ENCODE measurements at places on chromosomes 12 and 14.

DNA sequence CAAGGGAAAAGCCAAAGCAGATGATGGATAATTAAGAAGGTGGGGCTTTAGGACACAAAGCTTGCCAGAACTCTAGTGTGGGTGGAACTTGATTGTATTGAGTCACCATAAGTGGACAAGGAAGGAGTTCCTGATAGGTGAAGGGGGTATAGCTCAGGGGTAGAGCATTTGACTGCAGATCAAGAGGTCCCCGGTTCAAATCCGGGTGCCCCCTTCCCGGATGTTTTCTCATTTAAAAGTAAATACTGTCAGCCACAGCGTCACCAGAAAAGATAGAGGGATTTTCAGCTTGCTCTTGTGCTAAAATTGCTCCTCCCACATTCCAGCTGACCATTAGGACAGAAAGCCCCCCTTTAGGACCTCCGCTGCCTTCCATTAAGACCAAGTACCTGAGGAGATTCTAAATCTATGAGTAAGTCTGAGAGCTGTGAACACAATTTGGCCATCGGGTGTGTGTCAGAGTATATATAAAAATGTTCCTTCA is 36.6 kb downstream of the DCAF4 start:
- no peak for DNase-seq

DNA sequence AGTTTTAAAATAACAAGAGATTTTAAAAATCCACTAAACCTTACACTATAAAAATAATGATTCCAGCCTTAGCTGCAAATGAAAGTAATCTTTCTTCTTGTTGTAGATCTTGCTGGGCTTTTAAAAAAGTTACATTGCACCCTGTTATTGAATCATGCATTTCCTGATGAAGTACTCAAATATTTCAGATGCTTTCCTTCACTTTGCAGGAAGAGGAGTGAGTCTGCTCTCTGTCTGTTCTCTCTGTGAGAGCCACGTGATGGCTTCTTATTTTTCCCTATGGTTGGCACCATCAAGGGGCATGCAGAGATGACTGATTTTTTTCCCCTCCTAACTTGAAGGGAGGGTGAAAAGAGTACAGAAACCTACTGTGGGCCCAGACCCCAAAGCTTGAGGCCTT is 262.7 kb downstream of the ATP23 start:
- DNase-seq, result no peak

DNA sequence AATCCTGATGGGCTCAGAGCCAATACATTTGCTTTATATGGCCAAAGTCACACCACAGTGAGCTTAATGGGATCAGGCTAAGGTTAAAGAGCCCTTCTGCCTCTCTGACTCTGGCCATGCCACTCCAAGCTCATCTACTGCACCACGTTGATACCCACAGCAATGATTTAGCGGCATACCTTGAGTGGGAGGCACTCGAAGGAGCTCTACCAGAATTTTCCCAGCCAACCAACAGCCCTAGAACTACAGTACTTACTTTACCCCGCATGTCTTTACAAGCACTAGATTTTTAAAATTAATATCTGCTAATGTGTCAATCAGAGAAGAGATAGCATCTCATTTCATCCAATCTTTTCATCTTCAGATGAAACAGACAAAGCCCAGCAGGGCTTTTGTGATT is 300.5 kb downstream of the GRIN2B start:
- no peak for DNase-seq

DNA sequence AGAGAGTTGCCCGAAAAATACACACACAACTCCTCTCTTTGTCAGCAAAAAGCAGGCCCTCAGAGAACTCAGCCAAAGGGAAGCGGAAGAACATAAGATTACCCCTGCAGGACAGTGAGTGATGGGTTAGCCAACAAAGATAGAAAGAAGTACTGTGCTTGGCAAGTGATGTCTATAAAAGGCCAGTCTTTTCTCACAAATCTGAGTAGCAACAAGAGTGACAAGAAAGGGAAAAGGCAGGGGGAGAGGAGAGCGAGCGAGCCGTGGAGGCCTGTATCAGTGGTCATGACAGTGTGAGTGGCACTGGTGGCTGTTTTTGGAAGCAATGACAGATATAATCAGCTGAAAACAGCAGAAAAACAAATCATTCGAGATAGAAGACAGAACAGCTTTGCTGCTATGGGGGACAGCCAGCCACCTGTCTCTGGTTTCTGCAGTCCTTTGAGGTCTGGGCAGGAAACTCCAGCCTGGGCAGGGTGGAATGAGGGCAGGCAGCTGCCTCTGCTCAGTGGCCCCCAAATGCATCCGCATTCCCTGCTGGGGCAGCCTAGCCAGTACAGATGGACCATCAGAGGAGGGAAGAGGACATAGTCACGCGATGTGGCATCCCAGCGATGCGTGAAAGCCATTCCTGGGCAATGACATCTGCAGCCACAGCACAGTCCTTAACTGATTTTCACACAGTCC is 74.7 kb downstream of the TRIM9 start:
- DNase-seq, result peak; percentile 46

GRCh38 chr12:11446372-11446771 is 51.0 kb upstream of the PRB2 start:
- DNase-seq, result no peak

DNA sequence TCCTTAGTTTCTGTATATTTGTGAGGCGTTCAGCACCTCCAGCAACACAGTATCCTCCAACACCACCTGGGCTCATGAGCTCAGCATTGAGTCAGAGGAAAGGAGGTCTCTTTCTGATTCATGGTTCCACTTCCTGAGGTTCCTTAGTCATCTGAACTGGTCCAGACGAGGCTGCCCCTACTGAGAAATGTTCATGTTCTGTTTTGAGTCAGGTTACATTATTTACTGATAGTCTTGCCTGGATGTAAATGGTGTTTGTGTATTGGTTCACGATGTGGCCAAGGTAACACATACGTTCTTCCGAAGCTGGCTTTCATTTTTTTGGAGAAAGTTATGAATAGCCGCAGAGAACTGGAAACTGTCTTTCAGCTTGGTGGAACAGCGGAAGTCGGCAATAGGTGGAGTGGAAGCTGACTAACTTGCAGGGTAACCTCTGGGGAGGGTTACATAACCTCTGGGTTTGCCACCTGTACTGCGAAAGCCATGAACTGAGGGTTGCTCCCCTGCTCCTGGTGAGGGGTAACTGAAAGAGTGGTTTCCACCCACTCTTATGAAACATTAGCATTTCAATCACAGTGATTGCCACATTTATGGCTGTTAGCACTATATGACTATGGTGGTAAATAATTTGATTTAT is 42.2 kb upstream of the MANSC4 start:
- DNase-seq, result no peak

DNA sequence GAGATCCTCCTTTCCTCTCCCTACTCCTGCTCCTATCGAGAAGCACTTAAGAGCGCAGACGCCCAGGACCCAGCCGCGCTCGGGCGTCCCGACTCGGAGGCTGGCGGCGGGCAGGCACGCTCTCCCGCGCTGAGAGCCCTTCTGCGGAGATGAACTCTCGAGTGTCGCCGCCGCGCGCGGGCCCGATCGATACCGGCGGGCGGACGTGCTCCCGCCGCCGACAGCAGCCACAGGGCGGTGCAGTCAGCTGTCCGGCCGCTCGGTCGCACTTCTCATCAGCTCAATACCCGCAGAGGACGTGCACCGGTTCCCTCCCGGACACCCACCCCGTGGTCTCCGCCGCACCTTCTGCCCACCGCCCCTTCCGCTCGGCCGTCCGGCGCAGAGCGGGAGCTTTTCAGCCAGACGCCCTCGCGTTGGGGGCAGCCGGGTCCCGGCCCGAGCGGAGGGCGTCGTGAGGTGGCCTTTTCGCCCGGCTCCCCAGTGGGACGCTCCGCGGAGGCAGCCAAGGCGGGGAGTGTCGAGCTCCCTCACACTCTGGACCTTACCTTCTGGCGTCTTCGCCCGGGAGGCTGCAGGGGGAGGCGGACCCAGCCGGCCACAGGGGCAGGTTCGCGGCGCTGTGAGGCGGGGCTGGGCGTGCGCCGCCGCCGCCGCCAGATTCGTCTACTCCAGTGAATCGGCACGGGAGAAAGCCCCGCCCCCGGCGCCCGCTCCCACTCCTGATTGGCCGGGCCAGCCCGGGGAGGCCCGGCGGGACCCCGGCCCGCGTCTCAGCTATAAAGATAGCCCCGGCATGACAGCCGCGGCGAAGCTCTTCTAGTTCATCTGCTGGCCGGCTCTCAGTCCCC is at the start of gene INSM2:
Gene INSM2, plus strand, starts transcription at position 808 of the 851 bp plus-strand sequence. CDS start 89 bp downstream, outside the sequence.
- peak; percentile 90 for DNase-seq

- DNase-seq, result no peak
Measured at GRCh38 chr12:122999196-122999946, 18.9 kb downstream of the ARL6IP4 start.

GRCh38 chr12:49671031-49671765 is 36.0 kb downstream of the FMNL3 start:
- DNase-seq, result no peak

DNA sequence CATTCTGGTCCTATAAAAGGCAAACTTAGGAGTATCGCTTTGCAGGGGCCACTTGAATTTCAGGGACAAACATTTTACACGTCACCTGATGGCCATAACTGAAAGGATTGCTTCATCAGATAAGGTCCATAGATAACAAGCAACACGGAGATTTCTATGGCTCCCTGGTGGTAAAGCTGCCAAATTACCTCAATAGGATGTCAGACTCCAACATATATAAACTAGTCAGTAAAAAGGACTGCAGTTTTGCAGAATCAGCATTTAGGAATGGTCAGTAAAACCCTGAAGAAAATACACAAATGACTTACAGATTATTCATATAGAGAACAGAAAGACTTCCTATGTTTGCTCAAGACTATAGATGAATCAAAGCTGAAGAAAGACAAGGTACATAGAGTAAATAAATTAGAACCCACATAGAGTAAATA is 66.1 kb upstream of the GRIP1 start:
- DNase-seq, result no peak

GRCh38 chr12:71046215-71046614 is 111.6 kb downstream of the TSPAN8 start:
- DNase-seq, result no peak

Data from NCI-H2171 treated with DMSO at 0.1 percent for 48 hours (cell line).